ENCODE measurements at places on chromosomes 1 and 21.

DNA sequence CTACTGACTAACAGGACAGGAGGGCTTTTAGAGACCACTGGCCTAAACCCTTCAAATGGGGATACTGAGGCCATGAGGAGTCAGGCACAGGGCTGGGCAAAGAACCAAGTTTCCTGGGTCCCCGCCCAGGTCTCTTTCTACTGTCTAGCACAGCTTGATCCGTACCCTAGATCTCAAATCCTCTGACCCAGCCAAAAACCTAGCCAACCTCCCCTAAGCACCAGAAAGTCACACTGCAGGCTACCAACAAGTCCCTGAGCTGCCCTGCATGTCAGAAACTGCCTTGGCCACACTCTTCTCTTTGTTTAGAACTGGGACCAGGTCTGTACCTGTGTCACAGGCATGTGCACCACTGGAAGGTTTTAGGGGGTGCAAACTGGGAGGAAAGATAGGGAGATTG is 33.6 kb downstream of the AHDC1 start:
- DNase-seq: no peak

DNA sequence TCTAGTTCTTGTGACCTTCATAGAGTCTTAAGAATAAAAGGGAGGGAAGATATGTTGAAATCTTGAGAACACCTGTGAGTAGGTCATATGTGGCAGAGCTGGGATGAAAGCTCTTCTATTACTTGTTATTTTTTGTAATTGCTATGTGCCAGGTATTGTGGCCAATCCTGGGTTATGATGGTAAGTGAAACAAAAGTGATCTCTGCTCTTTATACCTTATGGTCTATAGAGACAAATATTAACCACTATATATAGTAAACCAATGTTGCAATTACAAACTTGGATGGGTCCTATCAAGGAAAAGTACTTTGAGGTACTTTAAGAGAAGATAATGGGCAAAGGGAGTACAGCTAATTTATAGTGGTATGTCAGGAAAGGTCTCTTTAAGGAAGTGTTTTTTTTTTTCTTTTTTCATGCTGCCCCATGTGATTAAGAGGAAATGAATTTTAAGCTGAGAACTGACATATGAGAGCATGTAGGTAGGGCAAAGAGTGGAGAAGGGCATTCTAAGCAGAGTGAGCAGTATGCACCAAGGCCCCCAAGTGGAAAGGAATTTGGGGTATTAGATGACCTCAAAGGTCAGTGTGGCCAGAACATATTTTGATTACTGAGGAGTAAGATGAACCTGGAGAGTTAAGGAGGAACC is 43.3 kb downstream of the POU2F1 start:
- peak; percentile 10 for DNase-seq

DNA sequence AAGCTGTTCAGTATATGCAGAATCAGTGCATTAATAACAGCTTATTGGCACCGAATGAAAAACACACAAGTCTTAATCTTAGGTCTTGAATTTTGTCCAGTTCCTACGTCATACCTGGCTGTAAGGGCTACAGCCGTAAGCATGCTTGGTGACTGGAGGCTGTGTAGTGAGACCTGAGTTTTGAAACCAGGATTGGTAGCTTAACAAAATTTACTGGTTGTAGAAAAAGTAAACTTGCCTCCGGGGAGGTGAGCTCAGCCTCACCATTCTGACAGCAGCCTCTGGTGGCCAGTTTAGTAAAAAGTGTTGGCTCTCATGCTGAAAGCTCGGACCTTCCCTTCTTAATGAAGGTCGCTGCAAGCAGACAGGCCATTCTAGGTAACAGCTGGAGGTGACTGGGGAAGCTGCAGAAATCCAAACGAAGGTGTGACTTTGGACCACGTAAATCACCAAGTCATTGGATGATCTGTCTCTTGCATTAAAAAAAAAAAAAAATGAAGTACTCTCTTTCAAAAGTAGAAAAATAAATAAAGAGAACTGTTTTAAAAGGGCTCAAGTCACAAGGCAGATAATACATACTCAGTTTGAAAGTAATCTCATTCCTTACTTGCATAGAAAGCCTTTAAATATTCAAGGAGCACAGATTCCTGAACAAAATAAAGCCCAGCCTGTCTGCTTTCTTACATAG is 48.9 kb downstream of the HLCS start:
- no peak for DNase-seq

- DNase-seq: no peak
Measured at GRCh38 chr1:115753361-115753760, 15.2 kb downstream of the CASQ2 start.

GRCh38 chr1:220327106-220327505 is 54.9 kb upstream of the RAB3GAP2 start:
- DNase-seq: no peak

- DNase-seq: peak; percentile 48
Measured at GRCh38 chr21:33403786-33404585, 773 bp downstream of the IFNGR2 start.

DNA sequence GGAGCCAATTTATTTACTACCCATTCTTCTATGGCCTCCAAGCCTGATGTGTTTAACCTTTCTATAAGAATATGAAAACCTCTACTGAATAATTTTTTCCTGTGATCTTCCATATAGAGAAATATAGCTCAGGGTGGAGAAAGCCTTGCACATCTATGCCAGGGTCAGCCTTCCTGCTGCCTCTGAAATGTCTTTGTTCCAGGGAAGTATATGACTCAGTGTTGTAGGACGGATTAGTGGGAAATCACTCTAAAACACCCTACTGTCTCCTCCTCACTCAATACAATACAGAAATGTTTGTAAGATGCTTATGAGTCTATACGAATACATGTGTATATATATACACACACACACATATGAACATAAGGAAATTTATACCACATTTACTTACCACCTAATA is 1044.9 kb downstream of the BRINP3 start:
- no peak for DNase-seq

GRCh38 chr1:225772848-225773247 is 4.8 kb upstream of the SRP9 start:
- DNase-seq: no peak

GRCh38 chr1:236396665-236397043 is 2.6 kb downstream of the EDARADD start:
- DNase-seq: no peak

DNA sequence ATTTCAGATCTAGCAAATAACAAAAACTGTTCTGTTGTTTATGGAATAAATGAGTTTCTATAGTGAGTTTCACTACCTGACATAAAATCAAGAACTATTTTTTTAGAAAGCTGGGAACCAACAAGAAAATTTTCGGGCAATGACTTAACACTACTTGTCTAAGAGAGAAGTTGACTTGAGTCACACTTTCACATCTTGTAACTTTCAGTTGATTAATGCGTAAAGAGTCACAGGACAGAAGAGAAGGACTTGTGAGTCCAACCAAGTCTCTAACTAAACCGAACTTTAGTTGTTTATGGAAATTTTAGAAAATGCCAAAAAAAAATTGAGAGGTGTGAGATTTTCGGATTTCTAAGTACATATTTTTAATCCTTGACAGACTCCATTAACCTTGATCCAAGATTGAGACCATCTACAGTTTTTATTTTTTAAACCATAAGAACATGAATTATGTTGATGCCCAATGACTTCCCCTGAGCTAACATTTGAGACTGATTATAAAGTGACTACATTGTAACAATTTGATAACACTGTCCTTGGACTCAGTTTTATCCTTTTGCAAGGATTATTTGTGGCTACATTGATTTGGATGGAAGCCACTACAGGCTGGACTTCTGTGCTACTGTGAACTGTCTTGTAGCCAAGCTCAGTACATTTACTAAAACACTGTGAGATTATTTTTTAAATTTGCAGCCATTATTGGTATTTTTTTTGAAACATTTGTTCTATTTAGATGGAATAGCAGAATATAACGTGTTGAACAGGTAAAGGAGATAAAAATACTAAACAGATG is 284.0 kb downstream of the PTPRC start:
- DNase-seq: no peak

GRCh38 chr1:52927212-52928014 is at the start of gene SCP2:
Gene SCP2 (plus strand): TSS chr1:52927276. CDS start chr1:52927397, 121 bp downstream.
- DNase-seq: peak; percentile 88

GRCh38 chr21:34935452-34935851 is 113.7 kb downstream of the RUNX1 start:
- no peak for DNase-seq

DNA sequence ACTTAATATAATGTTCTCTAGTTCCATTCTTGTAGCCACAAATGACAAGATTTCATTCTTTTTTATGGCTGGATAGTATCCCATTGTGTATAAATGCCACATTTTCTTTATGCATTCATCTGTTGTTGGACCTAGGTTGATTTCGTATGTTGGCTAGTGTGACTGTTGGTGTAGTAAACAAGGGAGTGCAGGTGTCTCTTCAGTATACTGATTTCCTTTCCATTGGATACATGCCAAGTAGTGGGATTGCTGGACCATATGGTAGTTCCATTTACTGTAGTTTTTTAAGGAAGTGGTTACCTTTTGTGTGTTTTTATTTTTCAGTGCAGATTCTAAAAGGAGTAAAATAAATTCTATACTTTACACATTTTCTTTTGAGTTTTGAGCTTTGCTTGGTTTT is 5.7 kb downstream of the PARK7 start:
- no peak for DNase-seq

DNA sequence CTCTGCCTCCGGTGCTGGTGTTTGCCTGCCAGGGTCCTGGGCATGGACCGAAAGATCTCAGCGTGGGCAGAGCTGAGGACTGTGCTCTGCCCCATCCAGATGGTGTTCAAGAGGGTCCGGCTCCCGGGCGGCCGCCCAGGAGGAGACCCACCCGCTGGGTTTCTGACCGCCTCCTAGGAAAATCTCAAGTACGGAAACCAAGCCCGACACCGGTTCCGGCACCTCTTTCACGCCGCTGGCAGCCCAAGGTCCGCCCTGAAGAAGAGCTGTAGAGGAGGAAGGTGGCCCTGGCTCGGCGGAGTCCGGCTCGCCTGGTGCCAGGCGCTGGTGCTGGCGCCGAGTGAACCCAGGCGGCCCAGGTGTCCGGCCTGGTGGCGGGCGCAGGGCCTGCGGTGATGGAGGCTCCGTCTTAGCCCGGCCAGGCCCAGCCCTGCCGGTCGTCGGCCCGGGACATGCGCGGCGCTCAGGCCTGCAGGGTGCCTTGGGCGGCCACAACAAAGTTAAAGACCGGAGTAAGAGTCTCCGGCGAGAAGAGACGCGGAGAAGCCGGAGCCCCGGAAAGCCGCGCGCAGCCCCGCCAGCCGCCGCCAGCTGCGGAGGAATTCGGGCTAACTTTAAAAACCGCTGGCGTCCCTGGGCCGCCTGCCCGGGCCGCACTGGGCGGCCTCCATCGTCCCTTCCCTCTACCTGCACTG is 1.5 kb downstream of the GRIK3 start:
- no peak for DNase-seq

- no peak for DNase-seq
Measured at GRCh38 chr1:57017200-57017599, 51.4 kb upstream of the C8B start.

GRCh38 chr1:171334024-171334640 is 20.1 kb downstream of the FMO4 start:
- no peak for DNase-seq

DNA sequence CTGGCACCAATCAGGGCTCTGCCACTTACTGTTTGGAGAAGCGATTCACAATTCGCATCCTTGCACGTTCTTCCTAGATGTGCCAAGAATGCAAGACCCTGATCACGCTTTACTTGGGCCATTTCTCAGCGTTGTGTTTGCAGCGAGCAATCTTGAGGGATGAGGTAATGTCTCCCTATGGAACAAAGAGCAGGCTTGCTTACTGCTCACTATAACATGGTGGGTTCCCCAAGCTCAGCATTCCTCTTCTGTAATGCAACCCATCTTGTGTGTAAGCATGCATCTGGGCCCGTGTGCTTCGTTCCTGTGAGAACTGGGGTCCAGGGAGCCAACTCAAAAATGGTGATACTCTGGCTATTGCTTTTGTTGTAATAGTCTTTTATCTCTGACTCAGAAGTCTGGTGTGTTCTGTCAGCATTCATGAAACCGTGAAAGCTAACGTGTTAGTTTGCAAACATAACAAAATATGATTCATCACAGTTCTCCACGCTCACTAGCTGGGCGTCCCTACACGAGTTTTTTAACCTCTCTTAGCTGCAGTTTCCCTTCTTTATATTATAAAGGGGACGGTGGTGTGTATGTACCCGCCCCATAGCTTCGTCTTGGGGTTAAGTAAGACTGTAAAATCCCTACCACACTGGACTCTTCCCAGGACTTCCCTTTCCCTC is 33.3 kb downstream of the DNTTIP2 start:
- no peak for DNase-seq

GRCh38 chr1:44210595-44210994 is 2.7 kb upstream of the DMAP1 start:
- DNase-seq: no peak

GRCh38 chr1:21384620-21385019 is 55.3 kb upstream of the NBPF3 start:
- no peak for DNase-seq

DNA sequence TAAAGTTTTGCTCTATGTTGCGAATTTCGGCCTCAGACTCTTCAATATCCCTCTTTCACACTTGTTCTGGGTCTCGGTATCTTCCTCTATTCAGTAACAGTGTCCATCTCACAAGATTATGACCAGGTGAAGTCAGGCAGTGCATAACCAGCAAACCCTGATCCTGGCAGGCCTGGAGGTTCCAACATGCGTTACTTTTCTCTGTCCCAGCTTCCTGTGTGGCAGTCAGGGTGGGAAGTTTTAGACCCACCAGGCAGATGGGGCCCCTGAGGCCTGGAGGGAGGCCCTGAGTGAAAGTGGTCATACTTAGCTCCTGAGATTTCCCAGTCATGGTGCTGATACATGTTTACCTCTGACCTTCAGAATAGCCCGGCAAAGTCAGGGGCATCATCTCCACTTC is 5.1 kb downstream of the TMEM61 start:
- no peak for DNase-seq

DNA sequence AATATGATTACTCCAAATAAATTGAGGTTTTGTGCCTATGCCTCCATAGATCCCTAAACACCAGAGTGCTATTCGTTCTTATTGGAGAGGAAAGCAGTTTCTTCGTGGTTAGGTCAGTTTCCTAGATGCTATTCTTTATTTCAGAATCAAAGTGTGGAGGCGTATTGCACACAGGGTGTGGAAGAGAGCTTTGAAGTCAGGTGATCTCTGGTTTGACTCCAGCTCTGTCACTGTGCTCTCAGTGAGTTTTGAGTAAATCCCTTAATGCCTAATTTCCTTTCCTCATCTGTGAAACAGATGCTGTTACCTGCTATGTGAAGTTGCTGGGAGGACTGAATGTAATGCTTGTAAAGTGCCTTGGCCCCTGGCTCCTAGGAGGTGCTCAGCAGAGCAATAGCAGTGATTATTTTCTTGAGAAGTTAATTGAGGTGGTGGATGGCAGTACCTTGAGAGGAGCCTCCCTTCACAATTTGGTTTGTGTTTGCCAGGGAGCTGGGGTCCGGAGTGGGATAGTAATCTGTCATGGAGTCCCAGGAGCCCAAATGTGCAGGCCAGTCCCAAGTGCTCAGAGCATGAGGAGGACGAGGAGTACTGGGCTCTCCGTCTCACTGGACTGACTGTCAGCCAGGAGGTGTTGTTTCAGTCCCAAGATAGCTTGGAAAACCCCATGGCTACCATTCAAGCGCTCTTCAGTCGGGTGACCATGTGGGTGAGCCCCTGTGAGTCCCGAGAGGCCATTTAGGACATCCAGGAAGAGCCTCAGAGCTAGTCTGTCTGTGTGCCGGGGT is 14.9 kb downstream of the NTPCR start:
- no peak for DNase-seq

All from germinal center (tissue), 1 donor.